ENCODE measurements at places on chromosomes 3 and 15.

DNA sequence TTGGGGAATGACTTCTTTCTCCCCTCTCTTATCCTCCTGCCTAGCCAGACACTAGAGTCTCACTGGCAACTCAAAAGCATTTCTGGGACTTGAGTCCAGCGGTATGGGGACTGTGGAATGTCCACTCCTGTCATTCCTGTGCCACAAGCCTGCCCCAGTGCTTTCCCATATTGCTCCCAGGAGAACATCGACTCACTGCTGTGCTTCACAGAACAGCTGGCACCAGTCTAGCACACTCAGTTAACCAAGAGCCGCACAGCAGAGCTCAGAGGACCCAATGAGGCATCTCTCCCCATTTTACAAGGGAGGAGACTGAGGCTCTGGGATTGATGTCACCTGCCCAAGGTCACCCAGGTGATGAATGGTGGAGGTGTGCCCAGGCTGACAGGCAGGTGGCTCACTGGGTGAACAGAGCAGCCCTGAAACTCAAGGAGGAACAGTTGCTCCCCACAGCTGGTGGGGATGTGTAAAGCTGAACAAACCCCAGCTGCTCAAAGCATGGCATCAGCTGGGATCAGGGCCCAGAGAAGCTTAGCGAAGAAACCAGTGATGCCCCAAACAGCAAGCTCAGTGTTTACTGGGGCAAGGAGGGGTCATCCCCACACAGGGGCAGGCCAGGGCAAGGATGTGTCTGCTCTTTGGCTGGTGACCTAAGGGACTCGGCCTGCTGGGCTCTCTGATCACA lies 35.4 kb upstream of the DUSP7 start:
- DNase-seq: no peak

GRCh38 chr15:65998486-65998885 lies 129.2 kb downstream of the RAB11A start:
- DNase-seq: no peak

GRCh38 chr3:73521734-73522336 lies 102.9 kb downstream of the PDZRN3 start:
- no peak for DNase-seq

GRCh38 chr3:48156163-48156562 lies 32.1 kb downstream of the CDC25A start:
- DNase-seq: no peak

GRCh38 chr3:43895573-43895972 lies 204.8 kb downstream of the ABHD5 start:
- DNase-seq: no peak

DNA sequence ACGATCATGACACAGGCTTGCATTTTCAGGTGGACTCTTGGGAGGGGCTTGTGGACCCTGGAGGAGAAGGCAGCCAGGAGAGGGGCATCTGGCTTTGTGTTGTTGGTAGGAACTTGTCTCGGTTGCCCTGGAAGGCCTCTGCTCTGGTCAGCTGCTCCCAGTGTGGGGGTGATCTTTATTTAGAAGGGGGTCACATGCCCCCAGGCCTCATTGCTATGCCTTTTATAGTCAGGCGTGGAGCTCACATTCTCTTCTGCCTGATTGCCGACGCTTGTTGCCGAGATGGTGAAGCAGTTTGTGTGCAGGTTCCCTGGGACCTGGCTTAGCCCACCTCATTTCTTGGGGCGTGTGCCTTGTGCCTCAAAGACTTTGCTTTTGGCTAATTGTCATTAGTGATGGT lies 66.6 kb downstream of the IGF1R start:
- no peak for DNase-seq

GRCh38 chr3:69660631-69661030 lies 78.6 kb upstream of the MITF start:
- no peak for DNase-seq

DNA sequence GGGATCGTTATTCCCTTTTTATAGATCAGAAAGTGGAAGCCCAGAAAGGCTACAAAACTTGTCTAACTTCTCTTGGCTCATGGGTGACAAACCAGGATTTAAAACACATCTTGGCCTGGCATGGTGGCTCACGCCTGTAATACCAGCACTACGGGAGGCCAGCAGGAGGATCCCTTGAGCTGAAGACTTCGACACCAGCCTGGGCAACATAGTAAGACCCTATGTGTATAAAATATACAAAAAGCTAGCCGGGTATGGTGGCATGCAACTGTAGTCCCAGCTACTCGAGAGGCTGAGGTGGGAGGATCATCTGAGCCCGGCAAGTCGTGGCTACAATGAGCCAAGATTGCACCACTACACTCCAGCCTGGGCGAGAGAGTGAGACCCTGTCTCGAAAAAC lies 479.1 kb downstream of the MAGI1 start:
- no peak for DNase-seq

- DNase-seq: no peak
Observed at GRCh38 chr3:153633407-153633806, 471.4 kb downstream of the RAP2B start.

- no peak for DNase-seq
Observed at GRCh38 chr15:85377269-85377668, 3.1 kb upstream of the AKAP13 start.

- DNase-seq: no peak
Observed at GRCh38 chr3:48185129-48185528, 3.1 kb downstream of the CDC25A start.

GRCh38 chr3:38986901-38987300 lies 64.8 kb downstream of the SCN11A start:
- no peak for DNase-seq

- DNase-seq: no peak
Observed at GRCh38 chr3:196096382-196096953, 14.6 kb upstream of the TFRC start.

DNA sequence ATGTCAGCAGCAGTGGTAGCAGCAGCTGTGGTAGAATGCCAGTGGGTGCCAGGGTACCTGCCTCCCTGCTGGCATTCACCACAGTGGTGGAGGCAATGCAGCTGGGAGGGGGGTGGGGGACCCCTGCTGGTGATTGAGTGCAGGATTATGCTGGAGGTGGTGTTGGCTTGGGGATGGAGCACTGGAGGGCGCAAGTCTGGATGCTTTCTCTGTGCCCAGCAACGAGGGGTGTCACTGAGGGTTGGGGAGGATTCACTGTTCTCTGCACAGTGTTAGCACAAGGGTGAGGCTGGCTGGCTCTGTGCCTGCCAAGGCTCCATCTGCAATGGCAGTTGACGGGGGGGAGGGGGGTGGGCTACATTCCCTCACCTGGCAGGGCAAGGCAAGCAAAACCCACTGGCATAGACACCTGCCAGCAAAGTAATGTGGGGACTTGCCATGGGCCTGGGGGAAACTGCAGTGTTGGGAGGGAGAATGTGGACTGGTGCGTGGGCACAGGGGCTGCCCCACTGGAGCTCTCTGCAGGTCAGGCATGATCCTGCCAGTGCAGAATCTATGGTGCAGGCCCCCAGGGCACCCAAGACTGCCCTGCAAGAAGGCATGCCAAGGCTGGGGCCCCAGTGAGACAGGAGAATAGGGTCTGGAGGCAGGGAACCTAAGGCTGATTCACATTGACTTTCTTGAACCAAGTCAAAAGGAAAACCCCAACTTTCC lies 64.3 kb downstream of the MINDY4B start:
- DNase-seq: no peak

DNA sequence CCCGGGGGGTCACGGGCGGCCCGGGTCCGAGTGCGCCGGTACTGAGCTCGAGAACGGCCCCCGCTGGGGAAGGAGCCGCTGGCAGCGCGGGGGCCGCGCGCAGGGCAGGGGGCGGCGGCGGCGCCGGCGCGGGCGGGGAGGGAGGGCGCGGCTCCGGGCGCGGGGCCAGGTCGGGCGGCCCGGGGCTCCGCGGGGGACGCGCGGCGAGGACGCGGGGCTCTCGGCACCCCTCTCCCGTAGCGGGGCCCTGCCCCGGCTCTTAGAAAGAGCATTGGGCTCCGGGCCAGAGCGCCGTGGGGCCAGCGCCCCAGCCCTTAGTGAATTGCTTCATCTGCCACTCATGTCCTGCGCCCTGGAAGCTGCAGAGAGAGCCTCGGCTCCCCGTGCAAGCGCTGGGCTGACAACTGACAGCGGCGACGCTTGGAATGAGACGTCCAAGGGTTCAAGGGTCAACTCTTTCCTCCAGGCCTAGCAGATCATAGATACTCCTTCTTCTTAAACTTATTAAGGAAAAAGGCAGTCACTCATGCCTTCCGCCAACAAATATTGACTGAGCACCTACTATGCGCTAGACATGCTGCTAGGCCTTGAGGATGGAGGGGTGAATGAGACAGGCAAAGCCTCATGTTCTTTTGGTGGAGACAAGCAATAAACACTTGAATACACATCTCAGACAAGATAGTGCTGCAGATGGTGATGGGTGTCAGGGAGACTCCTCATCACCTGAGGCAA lies 140.8 kb downstream of the SMAD6 start:
- DNase-seq: no peak

DNA sequence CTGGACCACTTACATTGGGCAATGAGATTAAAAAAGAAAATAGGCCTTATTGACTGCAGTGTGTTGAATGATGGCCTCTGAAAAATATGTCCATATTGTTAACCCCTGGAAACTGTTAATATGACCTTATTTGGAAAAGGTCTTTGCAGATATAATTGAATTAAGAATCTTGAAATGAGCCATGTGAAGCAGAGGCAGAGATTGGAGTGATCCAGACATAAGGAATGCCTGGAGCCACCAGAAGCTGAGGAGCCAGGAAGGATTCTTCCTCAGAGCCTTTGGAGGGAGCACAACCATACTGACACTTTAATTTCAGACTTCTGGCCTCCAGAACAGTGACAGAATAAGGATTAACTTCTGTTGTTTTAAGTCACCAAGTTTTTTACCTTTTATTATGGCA lies 510.4 kb upstream of the AGTR1 start:
- no peak for DNase-seq

DNA sequence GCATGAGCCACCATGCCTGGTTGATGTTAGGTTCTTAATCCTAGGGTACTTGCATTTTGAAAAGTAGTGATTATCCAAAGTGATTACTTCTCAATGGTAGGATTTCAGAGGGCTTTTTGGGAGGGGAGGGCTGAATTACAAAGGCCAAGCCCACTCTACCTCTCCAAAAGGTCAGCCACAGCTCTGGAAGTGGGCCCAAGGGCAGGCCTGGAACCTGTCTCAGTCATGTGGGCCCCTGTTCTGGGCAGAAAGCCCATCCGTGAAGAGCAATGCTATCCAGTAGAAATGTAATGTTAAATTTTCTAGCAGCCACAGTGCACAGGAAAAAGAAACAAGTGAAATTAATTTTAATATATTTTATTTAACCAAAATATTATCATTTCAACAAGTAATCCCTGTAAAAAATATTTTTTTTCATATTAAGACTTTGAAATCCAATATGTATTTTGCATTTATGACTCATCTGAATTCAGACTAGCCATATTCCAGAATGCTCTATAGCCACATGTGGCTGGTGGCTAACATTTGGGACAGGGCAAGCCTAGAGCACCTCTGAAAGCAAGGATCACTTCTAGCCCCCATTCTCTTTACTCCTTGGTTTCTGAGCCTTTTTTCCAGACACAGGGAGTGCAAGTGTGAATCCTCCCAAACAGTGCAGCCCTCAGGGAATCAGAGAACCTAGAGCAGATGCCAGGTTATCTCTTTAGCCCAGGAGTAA lies 16.8 kb downstream of the RFT1 start:
- DNase-seq: no peak

DNA sequence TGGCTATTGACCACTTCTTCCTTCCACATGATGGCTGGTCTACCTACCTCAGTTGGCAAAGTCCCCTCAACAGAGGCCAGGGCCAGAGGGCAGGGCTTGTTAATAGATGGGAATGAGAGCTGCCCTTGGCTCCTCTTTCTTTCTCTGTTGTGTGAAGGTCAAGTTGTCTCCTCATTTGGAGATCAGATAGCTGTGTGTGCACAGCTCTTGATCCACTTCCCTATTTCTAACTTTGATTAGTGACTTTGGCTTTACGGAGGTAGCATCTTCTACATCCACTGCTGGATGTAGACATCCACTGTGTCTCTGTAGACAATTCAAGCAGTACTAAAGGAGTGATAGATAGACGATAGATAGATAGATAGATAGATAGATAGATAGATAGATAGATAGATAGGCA lies 270.8 kb upstream of the LRRFIP2 start:
- DNase-seq: no peak
